ENCODE measurements at places on chromosomes 12 and 14. TPM values are rescaled to one million over a fixed set of nuclear protein-coding genes. Genes with fewer than 3 reads are reported as not detected.
A peak's percentile ranks its signal among the peaks of the same experiment; 100 is the strongest.

DNA sequence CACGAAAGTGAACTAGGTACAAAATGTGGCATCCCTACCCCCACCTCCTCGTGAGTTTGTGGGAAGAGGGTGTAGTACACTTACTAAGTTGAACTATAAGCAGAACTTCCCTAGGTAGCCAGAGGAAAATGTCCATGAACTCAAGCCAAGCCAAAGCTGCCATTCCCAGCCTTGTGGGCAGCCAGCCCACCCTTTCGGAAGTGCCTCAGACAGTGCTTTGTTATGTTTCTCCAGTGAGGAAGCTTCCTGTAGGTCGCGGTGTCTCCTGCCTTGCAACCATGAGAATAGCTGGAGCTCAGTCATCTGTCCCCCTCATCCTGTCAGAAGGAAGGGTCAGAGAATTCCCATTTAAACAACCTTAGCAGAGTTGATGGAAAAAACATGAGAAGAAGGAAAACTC, 266.9 kb downstream of the DUSP6 start:
- DNase-seq, result no peak

NOXRED1 gene
- 1.1 TPM for total RNA-seq

GRCh38 chr14:91830777-91831176, 36.6 kb downstream of the TC2N start:
- DNase-seq, result no peak

GRCh38 chr14:69017706-69018105, 38.6 kb upstream of the ACTN1 start:
- no peak for DNase-seq

IFI27L2 gene
- 35.8 TPM for total RNA-seq

DNA sequence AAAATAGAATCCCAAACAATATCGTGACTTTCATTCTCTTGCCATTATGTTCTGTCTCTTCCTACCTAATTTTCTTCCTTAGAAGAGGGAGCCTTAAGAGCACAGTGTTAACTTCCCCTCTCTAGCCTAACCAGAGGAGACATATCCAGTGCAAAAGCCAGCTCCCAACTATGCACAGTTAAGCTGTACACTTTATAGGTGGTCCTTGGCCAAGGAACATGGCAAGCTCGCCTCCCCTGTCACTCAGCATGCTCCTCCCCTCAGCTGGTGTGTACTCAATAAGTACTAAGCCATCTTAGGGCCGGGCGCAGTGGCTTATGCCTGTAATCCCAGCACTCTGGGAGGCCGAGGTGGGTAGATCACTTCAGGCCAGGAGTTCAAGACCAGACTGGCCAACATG, 255.1 kb upstream of the TMPO start:
- no peak for DNase-seq

DNA sequence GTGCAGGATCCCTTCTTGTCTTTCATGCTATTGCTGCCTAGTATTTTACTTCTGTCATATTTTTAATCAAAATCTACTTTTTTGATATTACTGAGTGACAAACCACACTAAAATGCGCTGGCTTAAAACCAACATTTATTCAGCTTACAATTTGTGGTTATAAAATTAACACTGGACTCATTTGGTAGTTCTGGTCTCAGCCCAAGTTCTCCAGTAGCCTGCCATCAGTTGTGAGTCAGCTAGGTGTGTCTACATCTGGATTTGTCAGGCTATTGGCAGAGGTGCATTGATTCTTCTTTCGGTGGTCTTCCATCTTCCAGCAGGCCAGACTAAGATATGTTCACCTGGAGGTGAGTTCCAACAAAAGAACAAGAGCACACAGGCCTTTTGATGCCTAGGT, 765.1 kb upstream of the FBXO33 start:
- DNase-seq, result no peak

DNA sequence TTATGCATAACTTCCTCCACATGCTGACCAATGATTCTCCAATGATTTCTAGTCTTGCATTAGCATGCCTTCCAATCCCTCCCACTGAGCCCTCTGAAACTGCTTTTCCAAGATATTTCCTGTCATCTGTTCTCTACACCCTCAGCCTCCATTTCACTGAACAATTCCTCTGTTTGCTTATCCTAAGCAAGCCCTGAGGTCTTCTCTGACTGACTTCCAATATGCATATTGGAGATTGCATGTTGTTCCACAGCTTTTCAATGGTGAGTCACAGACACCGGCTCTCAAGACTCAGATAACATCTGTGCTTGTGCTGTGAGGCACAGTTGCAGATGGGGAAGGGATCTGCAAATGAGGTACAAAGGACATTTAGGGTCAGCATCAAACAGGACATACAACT, 141.0 kb downstream of the SLC16A7 start:
- DNase-seq, result no peak

RNF31 gene
- total RNA-seq, result 90.5 TPM

HCAR1 gene
- 1.2 TPM for total RNA-seq

FAR2 gene
- 7.2 TPM for total RNA-seq

DNA sequence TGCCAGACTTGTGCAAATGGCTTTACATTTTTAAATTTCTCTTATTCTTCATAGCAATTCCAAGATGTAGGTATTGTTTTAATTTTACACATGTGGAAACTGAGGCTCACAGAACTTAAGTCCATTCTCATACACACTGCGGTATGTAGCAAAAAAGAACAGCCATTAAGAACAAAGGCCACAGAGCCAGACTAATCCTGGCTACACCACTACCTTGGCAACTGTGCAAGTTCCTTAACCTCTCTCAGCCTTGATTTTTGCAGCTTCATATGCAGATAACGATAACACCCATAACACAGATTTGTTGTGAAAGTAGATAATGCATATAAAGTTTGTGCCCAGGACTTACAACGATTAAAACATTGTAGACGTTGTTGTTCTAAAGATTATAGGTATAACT, 81.1 kb downstream of the ABCC9 start:
- DNase-seq, result no peak

GRCh38 chr12:106863189-106863588, 88.7 kb downstream of the RIC8B start:
- DNase-seq, result no peak

A2M gene
- 4.3 TPM for total RNA-seq

DNA sequence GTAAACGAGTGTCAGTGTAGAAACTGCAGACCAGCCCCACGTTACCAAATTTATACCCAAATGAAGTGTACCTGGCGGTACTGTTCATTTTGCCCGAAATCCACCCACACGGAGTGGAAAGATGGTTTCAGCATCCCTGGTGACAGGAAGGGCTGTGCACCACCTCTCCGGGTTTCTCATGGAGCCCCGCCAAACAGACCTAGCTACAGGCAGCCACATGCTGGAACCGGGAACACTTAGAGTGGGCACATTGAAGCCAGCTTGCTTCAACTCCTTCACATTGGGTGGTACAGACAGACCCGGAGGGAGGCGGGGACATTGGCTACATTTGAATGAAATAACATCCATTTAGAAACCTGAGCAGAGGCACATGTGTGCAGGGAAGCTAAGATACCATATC, 84.4 kb downstream of the PPP2R5C start:
- DNase-seq, result no peak

PPP2R5C gene
- total RNA-seq, result 125 TPM

GRCh38 chr12:106032623-106032925, 106.2 kb downstream of the NUAK1 start:
- DNase-seq, result no peak

DNA sequence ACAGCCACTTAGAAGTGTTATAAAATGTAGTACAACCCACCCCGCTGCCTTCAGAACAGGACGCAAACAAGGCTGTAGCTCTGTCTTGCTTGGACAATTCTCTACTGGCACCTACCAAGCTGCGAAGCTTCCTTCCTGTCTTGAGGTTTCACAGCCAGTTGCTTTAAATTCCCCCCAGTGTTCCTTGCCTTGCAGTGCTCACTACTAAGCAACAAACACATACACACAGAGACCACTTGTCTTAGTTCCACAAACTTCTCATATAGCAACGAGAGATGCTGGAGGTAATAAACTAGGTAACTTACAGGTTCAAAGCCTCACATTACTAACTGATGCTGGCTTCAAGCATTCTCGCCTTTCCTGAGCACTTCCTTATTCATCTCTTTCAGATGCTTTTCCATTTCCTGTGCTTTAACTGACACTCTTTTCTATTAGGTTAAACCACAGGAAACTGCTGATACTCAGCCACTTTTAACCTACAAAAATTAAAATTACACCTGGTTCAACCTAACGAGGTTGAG, 91.5 kb upstream of the PTGDR start:
- no peak for DNase-seq

OTOGL gene
- 0.60 TPM for total RNA-seq

TAC3 gene
- total RNA-seq, result 0.47 TPM

DNA sequence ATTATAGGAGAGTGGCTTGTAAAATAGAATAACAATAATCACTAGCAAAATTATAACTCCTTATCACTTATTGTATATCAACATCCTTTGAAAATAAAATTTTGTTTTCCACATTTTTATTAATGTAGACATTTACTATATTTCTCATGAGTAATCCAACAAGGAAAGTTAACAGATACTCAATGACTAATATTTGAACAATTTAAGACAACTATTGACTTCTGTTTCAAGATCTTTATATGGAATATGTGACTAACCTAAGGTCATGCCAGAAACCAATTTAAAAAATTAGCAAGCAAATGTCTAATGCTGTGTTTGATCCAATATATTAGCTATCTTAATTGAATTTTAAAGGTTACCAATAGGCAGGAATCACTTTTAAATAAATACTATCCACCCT, 638.5 kb upstream of the FLRT2 start:
- no peak for DNase-seq

- DNase-seq, result no peak
Measured at GRCh38 chr12:47221256-47222023, 141.7 kb upstream of the AMIGO2 start.

NOVA1 gene
- total RNA-seq, result 13.3 TPM

- no peak for DNase-seq
Measured at GRCh38 chr12:11834931-11835330, 185.5 kb downstream of the ETV6 start.

PRB2 gene
- total RNA-seq, result not detected

DNA sequence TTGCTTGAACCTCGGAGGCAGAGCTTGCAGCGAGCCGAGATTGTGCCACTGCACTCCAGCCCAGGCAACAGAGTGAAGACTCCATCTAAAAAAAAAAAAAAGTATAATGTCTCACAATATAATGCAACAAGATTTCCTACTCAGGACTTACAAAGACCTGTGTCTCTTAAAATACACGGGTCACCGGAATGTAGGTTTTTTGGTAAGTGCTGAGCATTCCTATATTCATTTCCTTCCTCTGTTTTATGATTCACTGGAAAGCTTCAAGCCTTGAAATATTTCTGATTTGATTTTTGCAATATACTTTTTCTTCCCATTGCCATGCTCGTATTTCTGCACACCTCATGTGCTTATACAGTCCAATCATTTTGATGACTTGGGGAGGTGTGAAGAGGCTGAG, 245.8 kb downstream of the FBXL14 start:
- DNase-seq, result no peak

NFATC4 gene
- 298 TPM for total RNA-seq

SRGAP1 gene
- 9.6 TPM for total RNA-seq

OR4E2 gene
- total RNA-seq, result not detected

GRCh38 chr12:47686645-47687240, 19.1 kb downstream of the RPAP3 start:
- no peak for DNase-seq

- no peak for DNase-seq
Measured at GRCh38 chr12:116910280-116910644, 488 bp upstream of the FBXW8 start.

GRCh38 chr14:52553002-52553670, 500 bp downstream of the GPR137C start:
- DNase-seq, result peak; percentile 69

CD69 gene
- total RNA-seq, result 0.40 TPM

GRCh38 chr12:15486859-15487258, 164.6 kb downstream of the PTPRO start:
- DNase-seq, result no peak

DNA sequence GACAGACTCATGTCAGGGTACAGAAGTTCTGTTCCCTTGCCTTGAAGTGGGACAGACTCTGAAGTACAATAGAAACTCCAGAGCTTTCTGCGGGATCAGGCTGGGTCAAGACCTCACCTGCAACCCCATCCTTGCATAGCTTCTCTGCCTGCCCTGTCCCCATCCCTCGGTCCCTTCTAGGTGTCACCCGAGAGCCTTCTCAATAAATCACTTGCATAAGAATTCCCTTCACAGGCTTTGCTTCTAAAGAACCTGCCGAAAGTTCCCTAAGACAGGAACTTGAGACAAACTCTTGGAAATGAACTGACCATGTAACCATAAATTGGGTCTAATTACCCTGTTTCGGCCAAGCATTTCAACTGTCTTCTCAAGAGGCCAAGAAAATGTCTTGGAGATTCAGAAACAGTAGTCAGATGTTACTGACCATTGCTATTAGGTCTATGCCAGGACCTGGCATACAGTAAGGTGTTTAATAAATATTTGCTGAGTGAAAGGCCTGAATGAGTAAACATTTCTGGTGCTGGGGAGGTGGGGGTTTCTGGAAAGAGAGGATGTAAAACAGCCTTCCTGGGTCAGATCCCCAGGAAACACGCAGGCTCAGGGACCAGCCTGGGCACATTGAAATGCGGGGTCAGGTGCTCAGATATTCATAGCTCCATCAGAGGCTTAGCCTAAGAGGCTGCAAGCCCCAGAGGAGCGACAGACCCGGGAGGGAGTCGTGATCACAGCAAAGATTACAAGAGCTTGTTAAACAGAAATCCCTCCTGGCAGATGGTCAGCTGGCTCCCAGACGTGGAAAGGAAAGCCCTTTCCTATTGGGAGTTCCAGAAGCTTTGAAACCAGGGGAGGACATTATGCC, 226.2 kb upstream of the LHX5 start:
- DNase-seq, result no peak

PLD4 gene
- total RNA-seq, result 0.58 TPM

PHLDA1 gene
- total RNA-seq, result 24.4 TPM

CLEC9A gene
- total RNA-seq, result not detected

DNA sequence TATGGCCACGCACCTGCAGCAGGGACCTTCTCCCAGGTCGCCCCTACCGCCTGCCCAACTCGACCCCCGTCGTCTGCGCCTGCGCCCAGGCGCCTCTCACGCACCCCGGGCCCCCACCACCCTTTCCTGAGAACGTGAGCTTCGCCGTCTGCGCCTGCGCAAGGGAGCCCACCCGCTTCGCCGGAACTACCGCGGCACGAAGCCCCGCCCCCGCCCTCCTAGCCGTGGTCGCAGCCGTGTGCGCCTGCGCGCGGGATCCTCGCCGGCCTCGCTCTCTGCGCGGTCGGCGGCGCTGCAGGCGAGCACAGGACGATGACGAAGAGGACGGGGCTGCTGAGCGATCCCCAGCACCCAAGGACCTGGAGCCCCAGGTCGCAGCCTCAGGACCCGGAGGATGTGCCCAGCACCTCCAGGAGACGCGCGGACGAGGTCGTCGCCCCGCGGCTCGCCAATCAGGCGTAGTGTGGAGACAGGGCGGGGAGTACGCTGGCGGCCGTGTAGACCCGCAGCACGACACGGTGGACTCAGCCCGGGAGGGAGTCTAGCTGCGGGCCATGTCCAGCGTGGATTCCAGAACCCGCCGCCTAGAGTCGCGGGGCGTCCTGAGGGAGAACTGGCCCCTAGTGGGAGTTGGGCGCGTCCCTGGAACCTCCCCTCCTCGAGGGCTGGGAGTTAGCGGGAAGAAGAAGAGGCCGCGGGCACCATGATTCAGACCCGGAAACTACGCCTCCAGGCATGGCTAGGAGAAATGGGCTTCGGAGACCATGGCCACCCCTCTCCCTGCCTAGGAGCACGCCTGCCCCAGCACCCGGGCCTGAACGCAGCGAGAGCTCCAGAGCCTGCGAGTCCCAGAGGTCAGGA, 1120.8 kb upstream of the TMEM132C start:
- DNase-seq, result no peak
